ENCODE measurements at places on chromosomes 6 and 20.

DNA sequence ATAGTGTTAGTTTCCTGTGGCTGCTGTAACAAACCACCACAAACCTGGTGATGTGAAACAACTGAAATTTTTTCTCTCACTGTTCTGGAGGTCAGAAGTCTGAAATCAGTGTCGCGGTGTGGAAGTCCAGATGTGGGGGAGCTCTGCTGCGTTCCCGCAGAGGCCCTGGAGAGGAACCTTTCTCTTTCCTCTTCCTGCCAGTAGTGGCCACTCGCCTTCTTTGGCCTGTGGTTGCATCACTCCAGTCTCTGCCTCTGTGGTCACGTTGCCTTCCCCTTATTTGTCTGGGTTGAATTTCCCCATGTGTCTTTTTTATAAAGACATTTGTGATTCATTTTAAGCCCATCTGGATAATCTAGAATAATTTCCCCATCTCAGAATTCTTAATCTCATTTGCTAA, 295.5 kb upstream of the FLRT3 start:
- DNase-seq = no peak

DNA sequence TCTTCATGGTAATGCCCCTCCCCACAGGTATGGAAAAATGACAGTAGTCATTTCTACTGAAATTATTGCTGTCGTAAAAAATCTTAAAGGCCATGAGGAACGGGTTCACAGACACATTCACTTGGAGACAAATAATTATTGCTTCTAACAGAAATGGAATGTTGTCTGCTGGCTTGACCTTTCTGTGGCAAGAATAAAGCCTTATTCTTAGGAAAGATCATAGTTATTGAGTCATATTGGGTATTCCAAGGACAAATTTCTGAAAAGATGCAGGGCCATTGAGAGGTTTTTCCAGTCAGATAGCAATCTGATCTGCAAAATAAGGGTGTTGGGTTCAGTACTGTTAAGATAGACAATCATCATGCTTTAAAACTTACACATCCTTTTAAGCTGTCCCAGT, 29.2 kb downstream of the AKAP7 start:
- no peak for DNase-seq

- no peak for DNase-seq
Measured at GRCh38 chr6:144581812-144582537, 296.8 kb downstream of the UTRN start.

DNA sequence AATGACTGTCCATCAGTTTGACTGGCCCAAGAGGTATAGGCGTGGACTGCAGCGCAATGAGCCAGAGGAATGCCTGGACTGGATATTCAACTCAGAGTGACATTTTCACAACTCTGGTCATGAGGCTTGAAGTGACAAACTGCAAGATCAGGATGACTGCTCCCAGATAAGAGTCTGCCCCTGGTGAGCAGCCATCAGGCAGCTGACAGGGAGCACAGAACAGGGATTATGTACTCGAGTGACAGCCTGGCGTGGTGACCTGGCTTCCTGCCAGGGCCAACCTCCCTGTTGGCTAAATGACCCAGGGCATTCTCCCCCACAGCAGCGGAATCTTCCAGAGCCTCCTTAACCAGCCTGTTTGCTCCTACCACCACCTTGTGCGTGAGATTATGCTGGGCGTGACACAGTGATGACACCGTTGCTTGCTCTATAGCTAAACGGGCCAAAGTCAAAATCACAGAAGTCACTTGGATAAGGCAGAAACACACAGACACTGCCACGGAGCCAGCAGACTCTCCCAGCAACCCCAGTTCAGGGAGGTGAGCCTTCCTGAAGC, 209.1 kb upstream of the JARID2 start:
- DNase-seq = no peak

DNA sequence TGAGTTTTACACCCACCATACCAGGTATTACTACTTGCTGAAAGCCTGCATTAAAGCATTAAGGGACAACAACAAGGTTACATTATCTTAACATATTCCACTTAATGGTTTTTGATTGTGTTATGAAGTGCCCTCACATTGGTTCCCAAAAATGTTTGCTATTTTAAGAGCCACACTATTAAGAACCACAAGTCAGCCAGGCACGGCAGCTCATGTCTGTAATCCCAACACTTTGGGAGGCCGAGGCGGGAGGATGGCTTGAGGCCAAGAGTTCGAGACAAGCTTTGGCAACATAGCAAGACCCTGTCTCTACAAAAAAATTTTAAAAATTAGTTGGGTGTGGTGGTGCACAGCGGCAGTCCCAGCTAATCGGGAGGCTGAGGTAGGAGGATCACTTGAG, 28.2 kb downstream of the ATXN1 start:
- no peak for DNase-seq

GRCh38 chr6:8557014-8557748, 121.8 kb upstream of the SLC35B3 start:
- DNase-seq = no peak

DNA sequence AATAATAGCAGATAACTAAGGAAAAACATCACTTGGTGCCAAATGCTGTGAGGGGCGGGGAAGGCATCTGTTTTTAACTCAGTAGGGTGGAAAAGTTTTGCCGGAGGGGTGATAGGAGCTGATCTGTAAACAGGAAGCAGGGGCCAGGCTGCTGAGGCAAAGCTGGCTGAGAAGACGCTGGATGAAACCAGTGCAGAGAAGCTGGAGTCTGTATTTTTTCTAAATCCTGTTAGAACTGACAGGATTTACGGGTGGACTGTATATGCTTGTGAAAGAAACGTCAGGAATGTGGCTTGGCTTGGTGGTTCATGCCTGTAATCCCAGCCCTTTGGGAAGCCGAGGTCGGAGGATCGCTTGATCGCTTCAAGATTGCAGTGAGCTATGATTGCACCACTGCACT, 5.6 kb downstream of the PCMTD2 start:
- DNase-seq = no peak

DNA sequence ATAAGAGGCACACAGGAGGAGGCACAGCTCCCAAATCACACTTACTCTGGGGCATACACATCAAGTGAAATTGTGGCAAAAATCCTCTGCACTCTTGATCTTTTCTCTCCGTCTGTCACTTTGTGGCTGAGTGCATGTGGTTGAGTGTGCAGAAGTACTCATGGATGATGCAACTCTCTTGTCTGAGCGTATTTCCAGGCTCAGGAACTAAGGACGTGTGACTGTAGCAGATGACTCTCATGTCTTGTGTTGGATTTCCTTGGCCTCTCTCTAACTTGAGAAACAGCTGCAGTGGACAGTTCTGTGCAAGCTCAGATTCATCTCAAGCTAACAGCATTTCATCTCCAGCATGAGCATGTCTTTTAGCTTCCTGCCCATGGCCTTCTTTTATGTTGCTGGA, 245.4 kb upstream of the FLRT3 start:
- DNase-seq = no peak

GRCh38 chr6:122839472-122839871, 50.4 kb downstream of the SMPDL3A start:
- no peak for DNase-seq

DNA sequence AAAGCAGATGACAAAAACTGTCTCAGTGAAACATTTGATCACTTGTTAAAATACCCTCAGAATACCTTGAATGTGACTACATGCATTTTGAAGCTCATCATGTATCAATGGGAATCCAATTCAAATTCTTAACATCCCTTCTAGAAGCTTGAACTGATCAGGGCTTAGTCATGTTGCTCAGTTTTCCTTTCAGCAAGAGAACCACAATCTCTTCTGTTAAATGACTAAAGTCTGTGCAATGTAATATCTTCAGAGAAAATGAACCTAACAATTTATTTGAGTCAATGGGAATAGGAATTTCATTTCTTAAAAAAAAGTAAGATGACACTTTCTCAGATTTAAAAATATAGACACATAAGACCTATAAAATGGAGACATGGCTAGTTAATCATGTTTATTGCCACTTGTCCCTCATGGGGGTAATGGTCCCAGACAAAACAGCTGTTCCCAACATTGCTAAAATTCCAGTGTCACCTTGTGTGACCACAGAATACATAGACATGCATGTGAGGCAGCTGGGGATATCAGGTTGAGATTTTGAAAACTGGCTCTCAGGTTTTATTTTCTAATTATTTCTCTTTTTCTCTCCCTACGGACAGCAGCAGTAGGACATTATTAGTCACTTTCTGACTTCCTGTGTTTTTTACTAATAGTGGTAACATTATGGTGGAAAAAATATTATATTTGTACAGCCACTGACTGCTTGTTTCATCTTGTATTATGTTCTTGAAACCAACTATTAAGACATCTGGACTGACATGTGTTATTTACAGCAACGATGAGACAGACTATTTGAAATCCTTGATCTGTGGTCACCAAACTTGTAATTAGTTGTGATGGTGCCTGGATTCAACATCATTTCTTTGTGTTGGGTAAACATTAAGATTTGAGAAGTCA, 192.5 kb downstream of the COL9A1 start:
- no peak for DNase-seq

DNA sequence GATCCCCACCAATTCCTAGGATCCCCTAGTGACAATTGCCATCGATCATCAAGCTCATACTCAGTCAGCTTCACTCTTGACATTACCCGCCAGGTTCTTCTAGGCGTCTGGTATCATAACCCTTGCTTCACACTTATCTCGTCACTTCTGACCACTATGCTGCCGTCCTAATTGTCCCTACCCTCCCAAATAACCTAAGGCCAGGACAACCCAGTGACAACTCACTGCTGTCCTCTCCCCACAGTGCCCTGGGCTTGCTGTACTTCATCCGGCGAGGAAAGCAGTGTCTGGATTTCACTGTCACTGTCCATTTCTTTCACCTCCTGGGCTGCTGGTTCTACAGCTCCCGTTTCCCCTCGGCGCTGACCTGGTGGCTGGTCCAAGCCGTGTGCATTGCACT, 3.7 kb downstream of the SYS1 start:
- no peak for DNase-seq

- no peak for DNase-seq
Measured at GRCh38 chr6:155128977-155129376, 133.9 kb downstream of the TIAM2 start.

DNA sequence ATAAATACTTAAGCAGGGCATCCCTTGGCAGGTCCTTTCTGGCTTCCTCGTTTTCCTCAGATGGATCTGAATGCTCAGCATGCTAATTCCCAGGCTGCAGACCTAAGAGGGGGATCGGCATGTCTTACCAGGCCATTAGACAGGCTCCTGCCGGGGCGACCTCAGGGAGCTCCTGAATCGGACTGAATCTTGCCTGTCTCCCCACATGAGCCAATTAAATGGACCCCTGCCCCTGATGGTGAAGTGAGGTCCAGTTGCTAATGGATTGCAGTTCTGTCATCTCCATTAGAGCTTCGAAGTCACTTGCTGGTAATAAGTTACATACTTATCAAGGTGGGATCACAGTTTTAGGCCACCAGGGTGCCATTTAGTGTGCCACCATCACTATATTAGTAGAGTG, 51.4 kb downstream of the NOL4L start:
- no peak for DNase-seq

Measured in iPS DF 19.7 (cell line).